AG04450 (cell line): ENCODE measurements at places on chromosomes 6 and 20.

DNA sequence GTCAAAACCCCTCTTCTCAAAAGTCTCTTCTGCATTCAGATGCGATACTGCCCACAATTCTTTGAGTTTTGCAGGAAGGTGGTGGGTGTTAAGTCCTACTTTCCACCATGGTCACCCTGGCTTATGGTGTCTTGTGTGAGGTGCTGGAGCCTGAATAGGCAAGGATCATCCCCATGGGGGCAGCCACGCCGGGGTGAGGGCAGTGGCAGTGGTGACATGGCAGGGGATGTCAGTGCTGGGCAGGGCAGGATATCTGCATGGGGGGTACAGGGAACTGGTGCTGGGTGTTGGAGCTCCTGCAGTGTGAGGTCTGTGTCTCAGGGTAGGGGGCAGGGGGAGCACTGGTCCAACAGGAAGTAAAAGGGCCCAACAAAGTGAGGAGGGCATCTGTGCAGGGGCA, 2.3 kb downstream of the MAS1 start:
- DNase-seq: no peak

DNA sequence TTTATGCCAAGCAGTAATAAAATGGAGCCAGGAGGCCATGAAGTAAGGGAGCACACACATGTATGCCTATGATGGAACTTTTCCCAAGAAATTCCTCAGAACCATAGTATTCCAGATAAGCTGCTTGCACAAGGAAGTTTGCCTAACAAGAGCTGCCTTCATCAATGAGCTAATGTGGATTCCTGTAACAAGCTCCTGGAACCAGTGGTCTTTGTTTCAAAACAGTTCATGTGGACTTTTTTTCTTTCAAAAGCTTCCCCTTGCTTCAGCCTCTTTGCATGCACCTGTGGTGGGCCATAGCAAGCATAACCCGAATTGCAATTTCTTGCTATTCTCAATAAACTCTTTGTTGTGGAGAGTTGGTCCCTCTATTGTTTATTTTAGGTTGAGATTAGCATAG, 359.6 kb downstream of the UTRN start:
- no peak for DNase-seq

DNA sequence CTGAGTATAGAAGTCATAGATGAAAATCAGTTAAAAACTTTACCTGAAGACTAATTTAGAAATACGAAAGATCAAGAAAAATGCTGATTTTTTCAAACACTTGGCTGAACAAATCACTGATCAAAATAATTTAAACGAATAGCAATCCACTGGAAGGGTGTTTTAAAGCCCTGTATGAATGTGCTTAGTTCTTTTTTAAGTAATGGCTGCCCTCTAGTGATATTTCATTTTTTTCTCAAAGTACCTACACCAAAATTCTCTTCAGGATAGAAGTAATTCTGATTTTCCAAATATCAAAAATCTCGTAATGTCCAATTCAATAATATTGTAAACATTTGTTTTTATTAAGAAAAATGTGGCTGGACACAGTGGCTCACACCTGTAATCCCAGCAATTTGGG, 32.5 kb downstream of the AKAP7 start:
- no peak for DNase-seq

DNA sequence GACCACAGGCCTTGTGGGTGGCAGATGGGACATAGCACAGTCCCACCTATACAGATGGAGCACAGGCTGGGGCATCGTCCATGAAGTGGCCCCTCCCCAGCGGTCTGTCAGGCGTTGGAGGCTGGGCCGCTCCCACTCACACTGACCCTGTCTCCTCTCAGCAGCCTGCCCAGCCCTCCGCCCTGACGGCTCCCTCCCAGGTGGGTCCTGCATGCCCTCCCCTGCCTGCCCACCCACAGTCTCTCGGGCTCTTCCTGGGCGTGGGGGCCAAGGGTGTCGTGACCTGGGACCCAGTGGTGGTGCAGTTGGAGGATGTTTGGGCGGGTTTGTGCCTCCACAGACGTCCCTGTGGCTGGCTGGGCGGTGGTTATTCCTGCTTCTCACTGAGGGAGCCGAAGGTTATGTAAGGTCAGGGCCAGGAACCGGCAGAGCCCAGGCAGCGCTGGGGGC, 22.3 kb downstream of the COL20A1 start:
- no peak for DNase-seq

DNA sequence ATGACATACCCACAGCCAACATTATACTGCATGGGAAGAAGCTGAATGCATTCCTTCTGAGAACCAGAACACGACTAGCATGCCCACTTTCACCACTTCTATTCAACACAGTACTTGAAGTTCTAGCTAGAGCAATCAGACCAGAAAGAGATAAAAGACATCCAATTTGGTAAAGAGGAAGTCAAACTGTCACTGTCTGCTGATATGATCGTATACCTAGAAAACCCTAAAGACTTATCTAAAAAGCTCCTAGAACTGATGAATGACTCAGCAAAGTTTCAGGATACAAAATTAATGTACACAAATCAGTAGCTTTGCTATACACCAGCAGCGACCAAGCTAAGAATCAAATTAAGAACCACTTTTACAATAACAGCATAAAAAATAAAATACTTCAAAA, 60.5 kb downstream of the EYS start:
- no peak for DNase-seq

DNA sequence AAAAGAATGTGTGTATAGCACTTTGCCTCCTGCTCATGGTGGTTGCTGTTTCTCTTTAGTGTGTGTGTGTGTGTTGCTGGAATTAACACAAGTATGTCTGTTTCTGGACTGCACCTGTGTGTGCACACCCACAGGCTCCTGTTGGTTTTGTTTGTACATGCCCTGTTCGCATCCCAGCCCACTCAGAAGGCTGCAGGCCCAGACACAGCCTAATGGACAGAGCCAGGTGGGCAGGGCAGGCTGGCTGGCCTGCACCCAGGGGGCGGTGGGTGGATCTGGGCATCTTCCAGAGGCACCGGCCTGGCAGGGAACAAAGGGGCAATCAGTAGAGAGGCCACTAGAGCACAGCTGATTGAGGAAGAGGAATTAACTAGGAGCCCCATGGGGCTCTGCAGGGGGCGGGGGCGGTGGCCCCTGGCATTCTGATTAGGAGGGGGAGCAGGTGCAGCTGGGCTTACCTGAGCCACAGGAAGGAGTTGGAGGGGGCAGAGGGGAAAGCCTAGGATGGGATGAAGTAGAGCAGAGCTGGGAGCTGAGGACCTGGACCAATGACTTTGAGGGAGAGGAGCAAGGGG, 21.9 kb downstream of the CD40 start:
- DNase-seq: no peak

- no peak for DNase-seq
These were observed 24.4 kb downstream of the FOXQ1 start for GRCh38 chr6:1336246-1336843.

DNA sequence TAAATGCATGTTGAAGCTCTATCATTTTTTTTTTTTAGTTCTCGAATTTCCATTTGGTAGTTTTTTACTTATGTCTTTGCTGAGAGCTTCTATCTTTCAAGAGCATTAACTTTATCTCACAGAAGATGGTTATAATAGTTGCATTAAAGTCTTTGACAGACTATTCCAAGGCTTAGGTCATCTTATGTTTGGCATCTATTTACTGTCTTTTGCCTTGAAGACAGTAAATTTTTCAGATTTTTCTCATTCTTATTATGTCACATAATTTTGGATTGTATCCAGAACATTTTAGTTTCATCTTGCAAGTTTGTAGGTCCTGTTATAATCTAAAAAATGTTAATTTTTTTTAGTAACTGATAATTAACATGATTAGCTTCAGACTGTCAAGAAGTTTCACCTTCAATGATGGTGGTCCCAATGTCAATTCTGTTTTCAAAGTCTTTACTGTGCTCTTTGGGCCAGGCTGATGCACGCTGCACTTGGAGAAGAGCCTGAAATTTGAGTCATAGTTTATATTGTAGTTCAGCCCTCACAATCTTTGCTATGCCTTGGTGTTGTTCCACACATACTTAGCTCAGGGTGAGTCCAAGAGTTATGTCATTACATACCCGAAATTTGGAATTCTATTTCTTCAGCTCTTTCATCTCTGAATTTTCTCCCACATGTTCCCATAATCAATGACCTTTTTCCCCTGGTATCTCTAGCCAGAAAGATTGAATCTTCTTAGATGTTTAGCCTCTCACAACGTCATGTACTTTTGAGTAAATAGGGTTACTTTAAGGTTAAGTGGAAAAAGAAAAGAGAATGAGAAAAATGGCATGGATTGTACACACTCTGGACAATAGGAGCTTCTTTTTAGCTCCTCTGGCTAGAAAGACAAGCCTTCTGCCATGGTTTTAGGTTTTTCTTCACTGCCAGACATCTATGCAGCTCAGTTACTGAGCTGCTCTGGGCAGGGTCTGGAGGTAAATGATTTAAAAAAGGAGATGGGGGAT, 110.3 kb upstream of the BTBD3 start:
- DNase-seq: peak; percentile 74

GRCh38 chr6:25669413-25669812, 17.4 kb downstream of the SCGN start:
- DNase-seq: no peak

- no peak for DNase-seq
These were observed 55.6 kb downstream of the FRK start for GRCh38 chr6:116004841-116005815.

DNA sequence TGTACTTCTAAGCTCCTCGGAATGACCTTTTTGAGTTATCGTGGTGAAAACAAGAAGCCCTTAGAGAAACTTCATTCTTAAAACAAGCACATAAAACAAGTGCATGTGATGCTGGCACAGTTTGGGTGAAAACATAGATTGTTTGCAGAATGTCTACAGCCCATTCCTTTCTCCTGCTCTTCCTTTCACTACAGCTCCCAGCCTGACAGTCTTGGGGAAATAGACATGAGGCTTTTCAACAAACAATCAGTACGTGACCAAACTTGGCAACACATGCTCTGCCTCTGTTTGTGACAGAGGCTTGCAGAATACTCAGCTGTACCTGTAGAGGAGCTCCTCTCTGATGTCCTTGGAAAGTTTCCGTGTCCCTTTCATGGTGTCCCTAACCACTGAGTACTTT, 321.6 kb downstream of the ZFAND3 start:
- DNase-seq: no peak

DNA sequence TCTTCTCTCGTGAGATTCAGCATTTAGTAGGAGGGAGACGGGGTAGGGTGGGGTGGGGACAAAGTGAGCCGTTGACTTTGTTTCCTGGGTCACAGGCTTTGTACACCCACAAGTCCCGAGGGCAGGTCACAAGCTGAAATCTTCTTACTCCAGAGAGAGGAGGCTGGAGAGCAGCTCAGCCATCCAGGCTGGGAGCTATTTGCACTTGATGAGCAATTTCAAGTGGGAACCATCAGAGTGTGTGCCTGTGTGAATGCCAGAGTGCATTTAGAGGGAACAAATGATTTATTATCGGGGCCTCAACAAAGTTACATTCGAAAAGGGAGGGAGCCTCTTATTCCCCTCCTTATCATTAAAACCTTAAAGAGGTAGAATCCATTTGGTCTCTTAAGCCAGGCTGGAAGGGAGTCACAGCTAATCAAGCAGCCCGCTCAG, 155.7 kb upstream of the JARID2 start:
- no peak for DNase-seq

- no peak for DNase-seq
These were observed 406.1 kb downstream of the EPM2A start for GRCh38 chr6:145329257-145329656.
